Activated CD4-positive, alpha-beta T cell treated with anti-CD3 and anti-CD28 coated beads, Interleukin-10, Interleukin-2, amounts not matched to agents 100 ng/mL and 50 ng/mL, durations not matched to agents 16 hours and 8 hours (primary cell): ENCODE measurements at places on chromosomes 13 and 19.

DNA sequence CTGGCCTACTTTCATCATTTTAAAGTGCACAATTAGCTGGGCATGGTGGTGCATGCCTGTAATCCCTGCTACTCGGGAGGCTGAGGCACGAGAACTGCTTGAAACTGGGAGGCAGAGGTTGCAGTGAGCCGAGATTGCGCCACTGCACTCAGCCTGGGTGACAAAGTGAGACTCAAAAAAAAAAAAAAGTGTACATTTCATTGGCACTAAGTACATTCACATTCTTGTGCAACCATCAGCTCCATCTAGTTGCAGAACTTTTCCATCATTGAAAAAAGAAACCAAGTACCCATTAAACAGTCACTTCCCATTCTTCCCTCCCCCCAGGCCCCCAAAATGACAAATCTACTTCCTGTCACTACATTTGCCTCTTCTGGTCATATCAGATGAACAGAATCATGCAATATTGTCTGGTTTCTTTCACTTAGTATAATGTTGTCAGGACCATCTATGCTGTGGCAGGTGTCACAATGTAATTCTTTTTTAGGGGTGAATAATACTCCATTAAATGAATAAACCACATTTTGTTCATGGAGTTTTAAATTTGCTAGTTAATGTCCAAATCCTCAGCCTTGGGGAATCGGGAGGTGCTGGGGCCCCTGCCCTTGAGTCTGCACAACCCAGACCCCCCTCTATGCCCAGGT is 7.4 kb upstream of the SIGLEC11 start:
- DNase-seq: no peak

GRCh38 chr13:90792335-90792734 is 555.2 kb upstream of the MIR17HG start:
- no peak for DNase-seq

- DNase-seq: no peak
These were observed 31.3 kb upstream of the FGF9 start for GRCh38 chr13:21639561-21639960.

DNA sequence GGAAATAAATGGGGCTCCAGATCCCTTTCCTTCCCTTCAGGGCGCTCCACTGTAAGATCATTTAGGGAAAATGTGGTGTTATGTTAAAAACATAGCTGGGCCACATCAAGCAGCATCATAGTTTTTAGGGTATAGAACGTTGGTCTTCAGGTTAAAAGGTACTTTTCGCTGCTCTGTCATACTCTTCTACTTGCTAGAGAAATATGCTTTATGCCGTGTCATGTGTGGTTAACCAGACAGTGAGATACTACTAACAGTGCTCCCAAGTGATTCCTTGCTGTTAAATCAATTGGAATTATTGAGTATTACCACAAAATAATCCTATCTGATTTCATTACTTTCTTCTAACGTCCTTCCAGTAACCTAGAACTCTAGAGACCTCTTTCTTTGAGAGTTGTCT is 1.1 kb upstream of the NDFIP2 start:
- no peak for DNase-seq

DNA sequence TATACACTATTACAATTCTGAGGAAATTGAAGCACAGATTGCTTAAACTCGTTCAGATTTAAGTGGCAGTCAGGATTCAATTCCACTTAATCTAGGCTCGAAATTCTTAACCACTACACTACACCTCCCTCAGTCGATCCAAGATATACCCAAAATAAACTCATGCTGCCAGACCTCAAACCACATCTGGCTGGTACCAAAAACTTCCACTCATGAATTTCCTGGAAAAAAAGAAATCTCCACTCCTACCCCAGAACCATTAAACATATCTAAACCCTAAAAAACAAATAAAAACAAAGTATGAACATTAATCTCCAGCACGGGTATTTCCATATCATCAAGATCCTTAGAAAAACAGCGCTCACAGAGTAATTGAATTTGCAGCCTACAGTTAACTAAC is 1.1 kb downstream of the ZFP30 start:
- peak; percentile 1 for DNase-seq

- no peak for DNase-seq
These were observed 72.0 kb upstream of the KCTD15 start for GRCh38 chr19:33724721-33725060.

- peak; percentile 50 for DNase-seq
These were observed 177.3 kb upstream of the KL start for GRCh38 chr13:32838945-32839344.

DNA sequence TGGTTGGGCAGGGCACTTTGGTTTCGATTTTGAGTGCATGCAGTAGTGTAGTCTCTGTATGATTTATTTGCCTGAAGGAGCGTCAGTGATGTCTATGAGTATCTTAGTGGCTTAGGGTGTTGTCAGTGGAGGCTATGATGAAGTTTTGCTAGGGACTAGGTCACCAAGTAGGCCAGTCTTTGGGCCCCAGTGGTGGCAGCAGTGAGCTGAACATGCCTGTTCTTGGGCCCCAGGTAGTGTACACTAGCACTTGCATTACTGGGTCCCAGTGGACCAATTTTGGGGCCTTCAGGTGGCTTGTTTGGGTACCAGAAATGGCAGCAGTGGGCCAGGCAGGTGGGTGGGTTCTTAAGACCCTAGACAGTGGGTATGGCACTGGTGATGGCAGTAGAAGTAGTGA is 598.7 kb upstream of the SPRY2 start:
- DNase-seq: no peak

DNA sequence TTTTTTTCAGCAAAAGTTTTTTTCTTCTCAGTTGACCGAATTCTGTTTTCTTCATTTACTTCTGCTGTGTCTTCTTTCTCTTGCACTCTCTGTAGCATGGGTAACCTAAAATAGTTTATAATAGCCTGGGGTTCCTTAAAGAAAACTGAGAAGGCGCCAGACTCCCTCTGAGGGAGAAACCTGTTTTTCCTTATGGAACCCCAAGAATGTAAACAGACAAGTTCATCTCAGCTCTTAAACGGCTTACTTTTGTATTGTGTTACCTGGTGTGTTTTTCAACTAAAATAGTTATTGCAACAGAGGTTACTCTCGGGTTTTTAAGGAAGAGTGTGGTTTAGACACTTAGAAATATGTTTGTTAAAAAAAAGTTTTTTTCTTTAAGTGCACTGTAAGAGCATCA is 23.8 kb upstream of the TM9SF2 start:
- no peak for DNase-seq

- DNase-seq: no peak
These were observed 111.5 kb upstream of the DIAPH3 start for GRCh38 chr13:60275208-60275607.

GRCh38 chr13:112034231-112034630 is 32.7 kb upstream of the SOX1 start:
- no peak for DNase-seq

DNA sequence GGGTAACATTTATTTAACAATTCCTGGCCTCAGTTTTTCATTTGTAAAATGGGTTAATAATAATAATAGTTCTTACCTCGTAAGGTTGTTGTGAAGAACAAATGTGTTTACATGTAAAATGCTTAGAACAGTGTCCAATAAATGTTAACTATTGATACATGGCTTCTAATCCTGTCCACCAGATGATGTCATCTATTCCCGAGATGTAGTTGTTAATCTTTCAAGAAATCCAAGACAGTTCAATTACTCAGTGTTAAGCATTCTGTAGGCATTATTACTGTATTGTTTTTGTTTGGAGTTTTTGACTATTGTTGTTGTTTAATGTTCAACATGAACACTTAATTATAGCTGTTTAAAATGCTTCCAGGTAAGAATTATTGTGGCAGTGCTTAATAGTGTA is 131.0 kb upstream of the FNDC3A start:
- no peak for DNase-seq

- no peak for DNase-seq
These were observed 19.6 kb downstream of the GPX4 start for GRCh38 chr19:1123381-1123780.

DNA sequence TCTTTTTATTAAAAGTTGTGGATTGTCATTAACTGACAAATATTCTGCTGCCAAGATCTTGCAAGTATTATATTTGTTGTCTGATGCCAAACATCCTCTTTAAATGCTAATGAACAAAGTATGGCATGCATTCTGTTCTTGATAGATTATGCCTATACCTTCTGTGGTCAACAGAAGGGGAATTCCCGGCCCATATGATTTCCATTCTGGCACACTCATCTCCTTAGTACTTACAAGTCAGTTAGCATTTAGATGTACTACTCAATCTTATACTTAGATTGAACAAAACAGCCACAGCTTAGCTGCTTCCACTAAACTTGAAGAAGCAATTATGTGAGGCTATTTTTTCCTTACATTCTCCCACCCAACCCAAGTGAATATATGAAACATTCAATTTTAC is 246.1 kb upstream of the DACH1 start:
- peak; percentile 0 for DNase-seq

DNA sequence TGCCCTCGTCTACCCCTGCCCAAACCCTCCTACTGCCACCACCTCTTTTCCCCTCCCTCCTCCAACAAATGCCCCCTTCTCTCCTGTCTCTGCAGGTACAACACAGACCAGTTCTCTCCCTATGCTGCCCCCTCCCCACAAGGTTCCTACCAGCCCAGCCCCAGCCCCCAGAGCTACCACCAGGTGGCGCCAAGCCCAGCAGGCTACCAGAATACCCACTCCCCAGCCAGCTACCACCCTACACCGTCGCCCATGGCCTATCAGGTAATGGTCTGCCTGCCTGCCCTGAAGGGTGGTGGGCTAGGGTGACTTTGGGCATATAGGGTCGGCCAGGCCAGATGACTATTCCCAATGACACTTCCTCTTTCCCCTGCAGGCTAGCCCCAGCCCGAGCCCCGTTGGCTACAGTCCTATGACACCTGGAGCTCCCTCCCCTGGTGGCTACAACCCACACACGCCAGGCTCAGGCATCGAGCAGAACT is 6.5 kb upstream of the TIMM50 start:
- DNase-seq: peak; percentile 66

DNA sequence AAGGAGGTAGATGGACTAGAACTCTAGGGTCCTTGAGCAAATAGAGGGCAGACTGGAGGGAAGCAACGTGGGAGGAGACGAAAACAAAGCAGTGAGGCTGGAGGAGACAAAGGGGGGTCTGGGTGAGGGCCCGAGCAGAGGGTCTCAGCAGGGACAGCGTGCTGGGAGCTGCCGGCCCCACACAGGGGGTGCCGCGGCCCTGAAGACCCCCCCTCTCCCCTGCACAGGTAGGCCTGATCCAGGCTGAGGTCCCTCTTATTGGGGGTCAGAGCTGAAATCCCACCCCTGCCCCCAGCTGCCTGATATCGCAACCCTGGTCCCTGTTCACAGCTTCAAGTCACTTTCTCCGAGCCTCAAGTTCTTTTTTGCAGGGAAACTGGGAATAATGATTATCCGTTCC is 8.7 kb downstream of the EPS8L1 start:
- DNase-seq: no peak

DNA sequence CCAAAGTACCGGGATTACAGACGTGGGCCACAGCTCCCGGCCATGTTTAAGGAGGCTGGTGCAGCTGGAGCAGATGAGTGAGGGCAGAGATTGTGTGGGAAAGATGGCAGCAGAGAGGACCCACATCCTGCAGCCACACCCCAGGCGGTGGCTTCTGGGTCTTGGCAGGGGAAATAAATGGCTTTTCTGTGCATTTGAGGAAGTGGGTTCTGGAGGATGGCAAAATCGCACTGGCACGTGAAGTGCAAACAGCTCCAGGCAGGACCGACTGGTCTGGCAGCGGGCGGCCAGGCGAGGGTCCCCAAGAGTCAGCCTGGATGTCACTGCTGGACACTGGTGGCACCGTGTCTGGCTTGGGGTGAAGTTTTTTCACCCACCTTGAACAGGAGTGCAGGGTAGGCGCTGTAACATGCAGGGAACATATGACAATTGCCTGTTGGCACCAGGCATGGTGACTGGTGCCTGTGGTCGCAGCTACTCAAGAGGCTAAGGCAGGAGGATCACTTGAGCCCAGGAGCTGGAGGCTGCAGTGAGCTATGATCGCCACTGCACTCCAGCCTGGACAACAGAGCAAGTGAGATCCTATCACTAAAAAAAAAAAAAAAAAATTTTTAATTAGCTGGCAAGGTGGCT is 8.4 kb downstream of the B3GNT3 start:
- peak; percentile 42 for DNase-seq

DNA sequence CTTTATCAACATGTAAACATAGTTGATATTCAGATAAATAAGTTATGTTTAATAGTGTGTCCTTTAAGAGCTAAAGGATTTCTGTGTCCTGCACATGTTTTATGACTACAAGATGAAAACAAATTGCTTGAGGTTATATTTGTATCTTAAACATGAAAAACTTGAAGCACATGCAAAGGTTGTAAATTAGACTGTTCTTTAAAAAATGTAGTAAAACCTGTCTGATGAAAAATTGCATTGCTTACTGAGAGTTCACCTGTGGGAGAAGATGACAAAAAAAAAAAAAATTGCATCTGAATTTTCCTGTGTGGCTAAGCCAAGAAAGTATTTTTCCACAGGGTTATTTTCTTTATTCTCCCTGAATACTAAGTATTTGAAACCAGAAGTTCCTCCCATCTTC is 25.7 kb upstream of the LMO7 start:
- DNase-seq: no peak

DNA sequence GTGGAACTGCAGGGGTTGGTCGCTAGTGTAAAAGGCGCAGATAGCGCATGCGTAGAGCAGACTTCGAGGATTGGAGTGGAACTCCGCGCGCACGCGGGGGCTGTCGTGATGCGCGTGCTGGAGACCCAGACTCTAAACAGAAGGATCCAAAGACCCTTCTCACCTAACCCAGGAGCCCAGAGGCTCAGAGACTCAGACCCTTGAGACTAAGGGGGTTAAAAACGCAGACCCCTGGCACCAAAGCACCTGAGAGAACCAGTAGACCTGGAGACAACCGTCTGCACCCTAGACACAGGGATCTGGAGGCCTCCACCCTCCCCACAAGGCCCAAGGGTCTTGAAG is 567 bp upstream of the CTU1 start:
- DNase-seq: no peak

DNA sequence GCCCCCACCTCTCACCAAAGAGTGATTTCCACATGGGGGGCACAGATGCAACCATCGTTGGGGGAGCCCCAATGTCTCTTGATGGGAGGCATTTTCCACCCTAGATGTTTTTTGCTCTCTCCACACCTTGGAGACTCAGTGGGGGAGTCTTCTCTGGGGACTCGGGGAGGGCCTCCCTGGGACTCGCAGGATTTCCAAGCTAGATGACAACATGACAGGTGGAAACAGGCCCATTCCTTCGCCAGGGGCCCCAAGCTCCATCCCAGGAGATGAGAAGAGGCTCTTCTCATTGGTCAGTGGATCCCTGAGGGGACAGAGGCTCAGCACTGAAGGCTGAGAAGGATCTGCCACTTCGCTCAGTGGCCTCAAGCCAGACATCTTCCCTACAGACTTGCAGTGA is 12.7 kb upstream of the KIR2DL4 start:
- no peak for DNase-seq

DNA sequence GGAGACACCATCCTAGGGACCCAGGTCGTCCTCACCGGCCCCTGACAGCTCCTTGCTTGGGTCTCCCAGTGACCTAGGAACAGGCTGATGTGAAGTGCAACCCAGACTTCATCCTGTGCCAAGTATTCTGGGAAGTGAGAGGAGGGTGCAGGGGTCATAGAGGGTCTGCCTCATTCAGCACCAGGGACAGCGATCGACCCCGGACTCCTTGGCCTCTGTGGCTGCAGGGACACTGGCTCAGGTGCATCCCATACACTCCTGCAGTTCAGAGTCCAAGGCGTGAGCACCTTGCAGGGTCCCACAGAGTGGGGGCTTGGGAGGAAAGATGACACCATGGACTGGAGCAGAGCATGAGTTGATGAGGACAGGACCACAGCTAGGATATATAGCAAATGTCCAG is 10.0 kb upstream of the OR10H2 start:
- DNase-seq: no peak
